ENCODE measurements at places on chromosomes 5 and 9.

- DNase-seq, result peak; percentile 63
Measured at GRCh38 chr9:125495172-125496119, 211.6 kb downstream of the MAPKAP1 start.

- DNase-seq, result no peak
Measured at GRCh38 chr5:139723986-139724587, 71.5 kb upstream of the PSD2 start.

- DNase-seq, result no peak
Measured at GRCh38 chr5:118711727-118712126, 276.6 kb downstream of the DTWD2 start.

- no peak for DNase-seq
Measured at GRCh38 chr5:32839106-32839505, 128.0 kb downstream of the NPR3 start.

DNA sequence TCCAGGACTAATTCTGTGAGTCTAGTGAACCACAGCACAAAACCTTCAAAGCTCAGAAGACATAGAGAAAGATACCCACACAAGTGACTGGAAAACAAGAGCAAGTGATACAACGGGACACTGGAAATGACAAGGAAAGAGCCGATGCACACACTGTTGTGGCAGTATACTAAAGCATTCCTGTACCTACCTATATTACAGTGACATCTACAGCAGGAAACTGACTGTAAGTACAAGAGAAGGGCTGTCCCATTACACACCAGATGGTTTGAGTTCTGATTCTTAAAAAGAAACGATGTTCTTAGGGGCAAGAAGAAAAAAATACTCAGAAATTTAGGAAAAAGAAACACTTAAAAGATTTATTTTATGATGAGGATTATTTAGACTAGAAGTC, 18.5 kb downstream of the TMEM245 start:
- DNase-seq, result no peak

DNA sequence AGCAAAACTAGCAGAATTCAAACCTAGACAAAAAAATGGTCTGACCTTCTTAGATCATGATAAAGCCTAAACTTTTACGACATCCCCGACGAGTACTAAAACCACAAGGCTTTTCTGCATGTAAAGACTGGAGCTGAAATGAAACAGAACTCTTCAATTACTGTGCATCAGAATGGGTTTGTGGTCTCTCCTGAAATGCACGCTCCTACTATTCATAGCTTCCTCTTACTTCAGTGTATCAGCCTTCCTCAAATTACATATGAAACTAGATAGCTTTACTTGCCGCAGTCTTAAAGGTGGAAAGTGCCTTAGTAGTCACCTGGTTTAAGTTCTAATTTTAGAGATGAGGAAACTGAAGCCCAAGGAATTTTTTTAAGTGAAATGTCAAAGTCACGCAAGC, 24.6 kb upstream of the MED10 start:
- no peak for DNase-seq
